ENCODE measurements at places on chromosomes 4 and X.

DNA sequence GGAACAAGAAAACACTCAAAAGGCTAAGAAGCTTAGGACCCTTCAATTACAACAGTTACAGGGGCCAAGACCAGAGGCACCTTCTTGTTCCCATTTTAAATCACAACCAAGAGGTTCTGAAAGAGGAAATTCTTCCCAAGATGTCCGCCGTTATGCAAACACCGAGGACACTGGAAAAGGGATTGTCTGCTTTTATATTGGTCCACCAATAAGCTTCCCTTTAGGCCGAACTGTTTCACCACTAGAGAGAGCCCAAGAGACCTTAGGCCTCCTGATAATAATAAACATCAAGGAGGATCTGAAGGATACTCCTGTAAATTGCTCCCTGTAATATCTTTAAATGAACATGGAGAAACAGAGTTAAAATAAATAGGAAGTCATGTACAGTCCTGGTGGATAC, 92.6 kb upstream of the NLRP2B start:
- peak; percentile 38 for DNase-seq

DNA sequence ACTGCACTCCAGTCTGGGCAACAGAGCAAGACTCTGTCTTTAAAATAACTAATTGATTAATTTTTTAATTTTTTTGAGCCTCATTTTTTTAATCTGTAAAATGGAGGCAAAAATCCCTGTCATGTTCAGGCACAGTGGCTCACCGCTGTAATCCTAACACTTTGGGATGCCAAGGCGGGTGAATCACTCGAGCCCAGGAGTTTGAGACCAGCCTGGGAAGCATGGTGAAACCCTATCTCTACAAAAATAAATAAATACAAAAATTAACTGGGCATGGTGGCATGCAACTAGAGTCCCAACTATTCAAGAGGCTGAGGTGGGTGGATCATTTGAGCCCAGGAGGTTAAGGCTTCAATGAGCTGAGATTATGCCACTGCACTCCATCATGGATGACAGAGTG, 15.4 kb downstream of the AMTN start:
- DNase-seq = no peak

- no peak for DNase-seq
These were observed 20.2 kb upstream of the TMEM184C start for GRCh38 chr4:147596981-147597380.

- DNase-seq = no peak
These were observed 31.5 kb downstream of the TEC start for GRCh38 chr4:48237996-48238645.

- no peak for DNase-seq
These were observed 85.2 kb downstream of the PTTG2 start for GRCh38 chr4:38045289-38045988.

DNA sequence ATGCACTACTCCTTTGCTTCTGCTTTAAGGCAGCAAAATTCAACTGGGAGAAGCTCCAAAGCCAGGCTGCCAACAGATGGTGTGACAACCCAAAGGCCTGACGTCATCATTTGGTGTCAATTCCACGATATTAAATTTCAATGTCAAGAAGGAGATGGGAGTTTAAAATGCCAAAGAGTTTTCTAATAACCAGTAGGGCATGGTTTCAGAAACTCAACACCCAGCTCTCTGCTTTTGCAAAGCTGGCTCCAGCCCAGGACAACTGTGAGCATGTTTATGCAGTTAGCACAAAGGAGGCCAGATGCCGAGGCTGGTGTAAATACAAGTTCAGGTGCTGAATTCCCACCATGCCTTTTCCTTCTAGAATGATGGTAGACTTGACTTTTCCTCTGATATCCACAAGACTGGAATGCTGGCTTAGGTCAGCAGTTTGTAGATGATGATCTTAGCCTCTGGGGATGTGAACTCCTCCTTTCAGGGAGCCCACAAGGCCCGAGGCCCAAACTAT, 67.3 kb downstream of the AFAP1 start:
- peak; percentile 92 for DNase-seq

- DNase-seq = no peak
These were observed 149.3 kb upstream of the CYSLTR1 start for GRCh38 chrX:78476701-78477100.

DNA sequence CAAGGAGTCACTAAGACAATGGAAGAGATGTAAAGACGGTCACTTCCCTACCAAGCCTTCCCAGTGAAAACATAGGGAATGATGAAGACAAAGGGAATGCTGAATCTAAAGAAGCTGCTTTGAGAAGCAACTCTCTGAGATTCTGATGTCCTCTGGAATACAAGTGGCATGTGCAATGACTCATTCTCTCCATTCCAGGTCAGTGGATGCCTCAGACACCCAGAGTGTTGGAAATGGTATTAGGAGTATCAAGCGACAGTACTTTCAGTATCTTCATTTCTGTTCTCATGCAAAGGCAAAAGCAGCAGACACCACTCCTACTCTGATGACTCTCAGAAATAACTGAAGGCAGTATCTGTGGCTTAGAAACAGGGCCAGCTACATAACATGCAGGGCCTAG, 102.6 kb downstream of the FSTL5 start:
- DNase-seq = no peak
